ENCODE measurements at places on chromosomes 6 and 20.

DNA sequence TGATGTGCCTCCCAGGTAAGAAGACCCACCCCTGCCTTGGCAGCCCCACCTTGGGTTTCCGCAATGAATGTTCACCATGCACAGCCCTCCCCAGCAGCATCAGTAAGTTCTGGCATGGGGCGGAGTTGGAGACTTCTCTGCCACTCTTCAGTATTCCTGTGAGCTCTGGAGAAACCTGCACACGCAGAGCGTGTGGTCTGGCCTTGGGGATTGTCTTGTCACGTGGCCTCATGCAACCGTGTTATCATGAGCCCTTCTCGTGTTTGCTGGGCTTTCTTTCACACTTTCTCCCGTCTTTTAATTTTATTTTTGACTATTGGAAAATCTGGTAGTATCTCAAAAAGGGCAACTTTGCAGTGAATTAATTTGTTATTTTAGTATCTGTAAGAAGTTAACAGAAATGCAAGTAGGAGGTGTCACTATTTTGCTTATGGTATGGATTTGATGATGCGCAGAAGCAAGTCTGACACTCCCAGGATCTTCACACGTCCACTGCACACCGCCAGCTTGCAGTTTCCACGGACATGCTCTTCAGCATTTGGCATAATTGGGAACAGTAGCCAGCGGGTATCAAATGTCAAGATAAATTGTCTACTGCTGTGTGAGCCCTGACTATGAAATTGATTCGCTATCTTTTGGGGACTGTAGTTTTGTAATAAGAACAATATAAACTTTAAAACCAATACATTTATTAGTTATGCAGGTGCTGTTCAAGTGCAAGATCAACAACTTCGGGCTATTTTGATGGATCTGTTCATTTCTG lies 463.5 kb downstream of the QKI start:
- no peak for DNase-seq

DNA sequence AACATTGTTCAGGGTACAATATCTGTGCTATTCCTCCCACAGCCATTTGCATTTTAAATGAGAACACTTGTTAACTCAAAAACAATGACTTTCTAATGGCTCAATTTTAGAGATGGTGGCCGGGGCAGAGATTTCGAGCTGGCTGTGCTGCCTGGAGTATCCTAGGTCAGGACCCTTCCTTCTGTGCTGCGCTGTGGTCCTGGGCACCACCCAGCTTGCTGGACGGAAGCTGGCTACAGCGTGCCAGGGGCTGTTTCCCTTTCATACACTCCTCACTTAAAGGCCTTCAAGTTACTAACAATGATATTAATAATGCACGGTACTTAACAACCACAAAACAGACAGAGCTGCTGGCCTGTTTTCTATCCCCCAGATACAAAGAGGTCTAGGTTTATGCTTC lies 194.4 kb upstream of the CST7 start:
- DNase-seq, result no peak

DNA sequence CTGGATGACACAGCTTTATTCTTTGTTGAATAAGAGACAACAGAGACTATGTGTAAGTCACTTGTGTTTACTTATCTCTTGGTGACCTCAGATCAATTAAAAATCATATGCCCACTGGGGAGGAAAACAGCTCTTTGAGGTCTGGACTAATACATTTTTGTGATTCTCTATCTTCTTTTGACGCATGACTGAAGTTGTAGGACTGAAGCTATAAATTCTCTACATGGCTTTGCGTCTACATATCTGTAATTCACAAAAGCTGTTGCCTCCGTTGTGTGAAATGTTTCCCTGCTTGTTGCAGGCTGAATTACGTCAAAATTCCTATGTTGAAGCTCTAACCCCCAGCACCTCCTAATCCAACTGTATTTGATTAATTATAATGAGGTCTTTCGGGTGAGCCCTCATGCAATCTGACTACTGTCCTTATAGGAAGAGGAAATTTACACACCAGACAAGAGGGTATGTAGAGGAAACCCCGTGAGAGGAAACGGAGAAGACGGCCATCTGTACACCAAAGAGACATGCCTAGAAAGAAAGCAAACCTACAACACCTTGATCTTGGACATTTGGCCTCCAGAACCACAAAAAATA lies 481.6 kb downstream of the PRKN start:
- no peak for DNase-seq

DNA sequence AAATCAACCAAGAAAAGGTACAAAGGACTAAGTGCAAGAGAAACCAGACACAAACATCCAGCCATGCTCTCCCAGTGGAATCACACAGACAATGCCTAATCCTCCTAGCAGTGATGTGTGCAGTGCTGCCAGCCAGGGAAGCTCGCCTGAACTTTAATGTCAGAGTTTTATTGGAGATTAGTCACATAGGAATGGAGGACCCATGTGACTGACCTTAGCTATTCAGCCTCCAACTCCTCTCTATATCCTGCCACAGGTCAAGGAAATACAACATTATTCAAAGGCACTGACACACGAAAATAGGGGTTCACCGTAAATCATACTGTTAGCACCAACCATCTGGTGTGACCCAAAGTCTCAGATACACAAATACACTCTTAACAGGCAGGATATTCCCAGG lies 684.6 kb downstream of the DOK5 start:
- no peak for DNase-seq

- no peak for DNase-seq
Observed at GRCh38 chr6:111173341-111173740, 86.0 kb downstream of the SLC16A10 start.

GRCh38 chr6:136790411-136791295 lies 1.6 kb downstream of the MAP3K5 start:
- no peak for DNase-seq

DNA sequence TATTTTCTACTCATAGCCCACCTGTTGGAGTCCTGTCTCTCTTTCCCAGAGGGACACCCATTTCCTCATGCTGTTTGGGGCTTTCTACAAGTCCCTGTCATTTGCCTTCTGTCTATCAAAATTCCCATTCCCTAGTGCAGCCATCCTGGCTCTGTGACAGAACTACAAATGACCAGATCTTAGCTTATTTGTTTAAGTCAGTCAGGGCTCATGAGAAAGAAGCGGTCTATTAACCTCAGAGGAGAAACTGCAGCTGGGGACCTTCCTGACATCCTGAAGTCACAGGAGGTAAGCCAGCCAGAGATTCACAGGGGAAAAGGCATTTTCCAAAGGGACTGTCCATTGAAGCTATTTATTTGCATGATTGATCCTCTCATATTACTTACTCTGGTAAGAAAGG lies 1.7 kb upstream of the COL9A1 start:
- no peak for DNase-seq

DNA sequence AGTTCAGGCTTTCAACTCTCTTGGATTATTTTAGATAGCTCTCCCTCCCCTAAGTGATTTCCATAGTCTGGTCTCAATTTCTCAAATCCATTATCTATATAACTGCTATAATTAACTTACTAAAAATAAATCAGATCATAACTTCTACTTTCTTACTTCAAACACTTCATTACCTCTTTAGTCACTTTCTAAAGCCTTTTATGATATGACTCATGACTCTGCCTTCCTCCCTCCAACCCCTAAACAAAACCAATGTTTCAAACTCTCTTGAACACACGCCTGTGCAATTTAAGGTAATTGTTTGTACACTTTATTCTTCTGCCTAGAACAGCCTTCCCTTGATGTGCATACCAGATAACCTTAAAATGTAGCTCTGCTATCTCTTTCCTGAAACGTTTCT lies 100.5 kb downstream of the LMBRD1 start:
- no peak for DNase-seq

GRCh38 chr6:135938576-135939207 lies 87.2 kb downstream of the PDE7B start:
- DNase-seq, result no peak

DNA sequence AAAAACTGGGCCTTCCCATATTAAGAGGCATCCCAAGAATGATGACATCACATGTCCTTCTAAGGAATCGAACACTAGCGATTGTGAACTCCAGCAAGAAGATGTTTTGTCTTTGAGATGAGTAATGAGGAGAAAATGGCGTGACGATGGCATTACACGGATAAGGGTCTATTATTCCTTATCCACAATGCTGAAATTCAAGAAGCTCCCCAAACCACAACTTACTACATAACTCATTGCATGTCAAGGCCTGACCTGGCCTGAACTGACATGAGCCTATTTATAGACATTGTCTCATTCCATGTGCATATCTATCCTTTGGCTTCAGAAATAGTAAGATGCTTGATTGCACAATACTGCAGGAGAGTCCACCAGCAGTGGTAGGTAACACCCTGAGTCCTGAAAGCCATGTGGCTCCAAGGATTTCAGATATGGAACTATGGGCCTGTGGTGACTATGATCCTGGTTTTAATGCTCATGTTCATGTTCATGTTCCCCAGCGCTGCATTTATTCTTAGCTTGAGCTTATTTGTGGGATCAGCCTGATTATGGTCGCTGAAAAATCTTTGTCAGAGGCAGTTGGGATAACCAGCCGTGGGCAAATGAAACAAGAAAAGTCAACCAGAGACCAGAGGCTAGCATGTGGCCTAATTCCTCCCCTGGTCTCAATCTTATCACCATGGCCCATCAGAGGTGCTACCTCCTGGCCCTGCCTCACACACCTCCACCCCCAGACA lies 183.2 kb upstream of the JARID2 start:
- DNase-seq, result no peak

GRCh38 chr6:51116723-51117122 lies 298.1 kb downstream of the TFAP2B start:
- DNase-seq, result no peak

DNA sequence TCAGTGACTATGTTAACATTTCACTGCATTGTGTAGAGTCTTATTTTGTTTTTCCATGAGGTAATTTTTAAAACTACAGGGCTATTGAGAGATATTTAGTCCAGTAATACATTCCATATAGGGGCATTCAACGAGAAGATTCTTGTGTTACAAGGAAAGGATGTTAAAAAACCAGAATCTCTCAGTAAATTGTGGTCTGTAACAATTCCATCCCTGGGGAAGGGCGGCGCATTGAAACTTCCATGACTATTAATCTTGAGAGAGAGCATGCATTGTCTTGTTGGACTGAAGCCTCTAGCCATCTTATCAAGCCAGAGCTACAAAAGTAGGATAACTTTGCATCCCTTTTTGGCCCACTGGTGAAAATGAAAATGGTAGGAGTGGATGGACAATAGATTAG lies 119.7 kb downstream of the BCKDHB start:
- no peak for DNase-seq

DNA sequence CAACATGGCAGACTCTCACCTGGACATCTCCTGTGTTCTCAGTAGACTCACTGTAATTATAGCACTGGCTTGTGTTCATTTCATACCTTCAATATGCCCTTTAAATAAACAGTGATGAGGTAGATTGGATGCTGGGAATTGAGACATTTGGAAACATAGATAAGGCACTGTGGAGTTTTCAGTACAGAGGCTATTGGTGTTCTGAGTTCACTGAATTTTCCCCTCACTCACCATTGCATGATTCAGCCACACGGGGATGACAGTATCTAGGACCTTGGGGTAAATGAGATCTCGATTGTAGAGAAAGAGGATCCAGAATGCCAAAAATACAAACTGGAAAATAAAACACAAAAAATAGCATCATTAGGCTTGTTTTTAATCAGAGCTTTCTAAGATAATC lies 12.6 kb downstream of the ADTRP start:
- no peak for DNase-seq

GRCh38 chr6:31681135-31681671 lies 336 bp upstream of the LY6G5C start:
- DNase-seq, result no peak

- DNase-seq, result no peak
Observed at GRCh38 chr6:98463038-98464000, 371.1 kb upstream of the POU3F2 start.

GRCh38 chr6:1524040-1524480 lies 85.7 kb upstream of the FOXC1 start:
- no peak for DNase-seq

GRCh38 chr6:165881806-165882205 lies 218.8 kb upstream of the PDE10A start:
- no peak for DNase-seq

GRCh38 chr6:2447931-2448330 lies 202.5 kb upstream of the GMDS start:
- DNase-seq, result no peak

DNA sequence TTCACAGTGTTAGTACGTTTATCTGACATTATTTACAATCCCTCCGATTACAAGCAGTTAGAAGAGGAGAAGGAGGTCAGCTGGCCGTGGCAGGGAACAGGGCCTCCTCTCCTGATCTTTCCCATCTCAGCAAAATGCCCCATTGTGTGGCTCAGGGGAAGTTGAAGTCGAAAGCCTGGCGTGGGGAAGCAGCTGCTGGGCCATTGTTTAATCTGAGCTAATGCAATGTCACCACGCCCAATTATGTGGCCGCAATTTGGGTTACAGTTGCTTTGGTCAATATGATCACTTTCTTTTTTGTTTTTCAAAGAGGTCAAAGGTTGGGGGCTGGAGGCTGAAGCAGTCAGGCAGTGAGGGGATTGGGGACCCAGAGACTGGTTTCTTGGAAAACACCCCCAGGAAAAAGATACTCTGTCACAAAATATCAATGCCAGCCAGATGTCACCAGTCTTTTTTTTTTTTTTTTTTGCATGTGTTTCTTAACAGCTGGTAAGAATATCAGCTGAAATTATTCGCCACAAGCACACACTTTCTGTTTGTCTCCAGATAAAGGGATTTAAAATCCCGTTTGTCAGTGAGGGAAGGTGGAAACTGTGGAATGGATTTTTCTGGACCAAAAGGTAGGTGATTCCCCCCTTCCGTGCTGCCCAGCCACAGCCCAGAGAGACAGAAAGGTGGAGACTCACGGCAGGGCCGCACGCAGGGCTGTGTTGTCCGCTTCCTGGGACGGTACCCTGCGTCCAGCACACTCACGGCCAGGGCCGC lies 24.6 kb downstream of the DLL1 start:
- DNase-seq, result no peak

DNA sequence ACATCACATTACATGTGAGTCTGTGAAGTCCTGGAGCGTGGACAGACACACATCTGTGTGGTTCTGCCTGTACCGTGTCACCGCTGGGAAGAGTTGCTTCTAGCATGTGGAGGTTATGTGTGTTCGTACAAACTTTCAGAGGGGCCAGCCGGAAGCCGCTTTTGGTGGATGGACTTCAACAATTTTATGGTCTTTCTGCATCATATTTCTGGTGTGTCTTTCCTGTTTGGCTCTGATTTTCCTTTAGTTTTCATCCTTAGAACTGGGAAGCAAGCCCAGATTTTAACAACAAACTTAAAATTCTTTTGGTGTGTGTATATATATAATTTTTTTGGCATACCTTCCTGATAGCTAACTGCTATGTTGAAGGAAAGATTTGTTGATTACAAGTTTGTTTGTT lies 71.2 kb downstream of the TIAM2 start:
- no peak for DNase-seq

DNA sequence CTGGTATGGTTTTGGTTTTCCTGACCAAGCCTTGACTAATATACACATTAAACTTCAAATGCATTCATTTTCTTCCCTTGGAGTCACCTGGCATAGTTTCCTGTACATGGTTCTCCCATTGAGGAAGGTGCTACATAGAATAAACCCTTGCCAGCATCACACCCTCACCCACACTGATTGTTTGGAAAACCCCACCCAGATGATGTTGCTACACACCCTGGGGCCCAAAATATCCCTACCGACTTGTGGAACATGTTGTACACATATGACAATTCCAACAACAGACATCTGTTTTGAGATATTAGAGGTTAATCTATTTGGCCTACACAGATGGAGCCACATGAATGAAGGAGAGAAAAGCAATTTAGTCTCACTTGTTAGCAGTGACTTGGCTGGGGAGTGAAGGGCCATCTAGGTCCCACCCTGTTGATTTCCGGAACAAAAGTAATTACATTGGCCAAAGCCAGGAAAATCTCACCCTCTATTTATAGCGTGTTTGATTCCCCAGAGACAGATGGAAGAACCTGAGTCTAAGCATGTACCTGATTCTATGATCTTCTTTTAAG lies 606.0 kb upstream of the BTBD3 start:
- no peak for DNase-seq
